GDM1 (cell line): ENCODE measurements at places on chromosomes 3 and 15.
A peak's percentile ranks its signal among the peaks of the same experiment; 100 is the strongest.

GRCh38 chr3:47283591-47284364 is 1.0 kb downstream of the KLHL18 start:
- no peak for DNase-seq

GRCh38 chr3:127307112-127307835 is 19.4 kb upstream of the PRR20G start:
- DNase-seq = no peak

DNA sequence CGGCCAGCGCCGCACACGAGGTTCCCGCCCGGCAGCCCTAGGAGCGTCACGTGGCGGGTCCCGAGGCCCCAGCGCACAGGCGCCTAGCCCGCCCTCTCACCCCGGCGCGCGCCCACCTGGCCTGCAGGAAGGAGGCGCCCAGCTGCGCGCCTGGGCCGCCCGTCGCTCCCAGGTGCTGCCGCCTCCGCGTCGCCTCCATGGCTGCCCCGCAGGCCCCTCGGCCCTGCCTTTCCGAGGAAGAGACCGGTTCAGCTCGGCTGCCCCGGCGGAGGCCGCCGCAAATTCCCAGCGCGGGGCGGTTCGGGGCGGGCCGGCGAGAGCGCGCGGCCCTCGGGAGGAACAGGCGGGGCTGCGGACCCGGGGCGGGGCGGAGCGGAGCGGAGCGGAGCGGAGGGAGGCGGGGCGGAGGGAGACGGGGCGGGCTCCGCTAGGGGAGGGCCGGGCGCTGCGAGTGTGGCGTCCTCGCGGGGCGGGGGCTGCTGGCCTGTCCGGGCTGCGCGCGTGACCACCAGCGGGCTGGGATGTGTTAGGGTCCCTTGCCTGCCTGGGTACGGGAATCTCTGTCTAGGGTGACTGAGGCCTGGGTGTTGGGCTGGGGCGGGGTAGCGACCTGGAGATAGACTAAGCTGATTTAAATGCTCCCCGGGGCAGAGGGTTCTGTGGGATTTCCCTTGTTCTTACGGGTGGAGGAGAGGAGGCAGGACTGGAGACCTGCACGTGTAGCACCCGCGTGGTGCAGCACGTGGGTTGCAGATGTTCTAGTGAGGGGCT is at the start of gene CLN6:
Gene CLN6, minus strand, starts transcription at position 343 of the 771 bp plus-strand sequence. Its CDS starts 144 bp downstream, at position 199.
- peak; percentile 61 for DNase-seq

GRCh38 chr3:195260280-195260905 is 10.6 kb downstream of the XXYLT1 start:
- peak; percentile 54 for DNase-seq

GRCh38 chr15:99324082-99324620 is 72.9 kb downstream of the LRRC28 start:
- DNase-seq = peak; percentile 25
